LoVo (cell line): ENCODE measurements at places on chromosomes 2 and 18.

GRCh38 chr2:39937621-39938020, 158.6 kb upstream of the THUMPD2 start:
- DNase-seq, result no peak

DNA sequence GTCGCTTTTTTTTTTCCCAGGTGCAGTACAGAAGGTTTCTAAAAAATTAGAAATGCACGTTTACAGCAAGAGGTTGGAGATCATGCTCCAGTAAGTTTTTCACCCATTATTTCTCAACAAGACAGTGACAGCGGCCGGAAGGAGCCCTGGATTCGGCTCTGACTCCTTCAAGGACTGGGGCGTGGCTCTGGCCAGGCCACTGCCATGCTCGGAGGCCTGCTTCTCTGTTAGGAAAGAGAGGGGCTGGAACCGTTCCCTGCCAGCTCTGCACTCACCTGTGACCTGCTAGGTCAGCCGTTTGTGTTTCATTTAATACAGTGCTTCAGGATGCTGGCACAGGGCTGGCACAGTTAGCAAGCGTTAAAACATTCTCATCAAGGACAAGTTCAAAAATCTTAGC, 6.7 kb upstream of the IAH1 start:
- no peak for DNase-seq

GRCh38 chr2:86765310-86765695, 25.4 kb downstream of the CD8A start:
- no peak for DNase-seq

DNA sequence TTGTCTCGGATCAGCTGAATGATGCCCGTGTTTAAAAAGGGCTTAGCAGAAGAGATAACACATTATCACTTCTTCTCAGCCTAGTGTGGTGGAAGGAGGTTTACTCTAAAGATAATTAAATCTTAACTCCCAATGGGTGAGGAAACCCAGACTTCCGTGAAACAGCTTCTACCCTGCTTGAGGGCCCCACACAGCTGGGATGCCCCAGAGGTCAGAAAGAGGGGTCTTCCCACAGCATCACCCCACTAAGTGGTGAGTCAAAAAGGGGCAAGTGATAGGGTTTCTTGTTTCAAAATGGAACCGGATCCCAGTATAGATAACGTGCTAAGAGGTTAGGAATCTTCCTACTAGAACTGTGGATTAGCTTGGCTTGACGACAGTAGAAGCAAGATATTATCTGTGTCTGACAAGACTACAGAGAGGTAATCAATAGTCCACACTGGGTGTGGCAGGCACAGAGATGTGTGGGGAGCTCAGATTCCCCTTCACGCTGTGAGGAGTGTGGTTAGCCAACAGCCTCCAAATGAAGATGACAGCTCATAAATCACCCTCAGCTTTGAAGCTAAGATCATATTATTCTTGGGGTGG, 129.6 kb upstream of the COPS8 start:
- peak; percentile 4 for DNase-seq

- peak; percentile 70 for DNase-seq
These were observed 176.9 kb upstream of the MC4R start for GRCh38 chr18:60549338-60549960.

DNA sequence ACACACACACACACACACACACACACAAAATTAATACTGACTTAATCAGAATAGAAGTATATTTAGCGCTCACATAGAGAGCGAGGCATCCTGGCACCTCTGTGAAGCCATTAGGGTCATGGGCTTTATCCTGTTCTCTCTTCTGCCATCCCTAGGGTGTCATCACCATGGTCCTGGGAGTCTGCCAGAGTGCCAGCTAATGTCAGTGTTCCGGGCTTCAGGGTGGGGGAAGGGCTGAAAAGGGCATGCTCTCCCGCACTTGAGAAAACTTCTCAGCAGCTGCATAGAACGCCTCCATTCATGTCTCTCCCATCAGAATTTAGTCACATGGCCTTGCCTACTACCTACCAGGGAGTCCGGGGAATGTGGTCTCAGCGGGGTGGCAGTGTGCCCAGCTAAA, 19.7 kb upstream of the DYNC2LI1 start:
- no peak for DNase-seq

GRCh38 chr2:18566145-18566769, 5.8 kb upstream of the RDH14 start:
- DNase-seq, result no peak

GRCh38 chr2:152611458-152612231, 105.6 kb downstream of the PRPF40A start:
- no peak for DNase-seq

GRCh38 chr18:5646739-5647138, 102.9 kb upstream of the EPB41L3 start:
- DNase-seq, result no peak

- no peak for DNase-seq
These were observed 88.3 kb downstream of the AGAP1 start for GRCh38 chr2:235582081-235582686.

- DNase-seq, result no peak
These were observed 7.8 kb upstream of the TRABD2A start for GRCh38 chr2:84888401-84889276.

DNA sequence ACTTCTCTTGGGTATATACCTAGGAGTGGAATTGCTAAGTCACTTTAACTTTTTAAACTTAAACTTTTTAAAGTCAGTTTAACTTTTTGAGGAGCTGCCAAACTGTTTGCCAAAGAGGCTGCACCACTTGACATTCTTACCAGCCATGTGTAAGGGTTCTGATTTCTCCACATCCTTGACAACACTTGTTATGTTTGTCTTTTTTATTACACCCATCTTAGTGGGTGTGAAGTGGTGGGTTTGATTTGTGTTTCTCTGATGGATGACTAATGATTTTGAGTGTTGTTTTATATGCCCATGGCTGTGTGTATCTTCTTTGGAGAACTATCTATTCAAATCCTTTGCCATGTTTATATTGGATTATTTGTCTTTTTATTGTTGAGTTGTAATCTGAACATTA, 13.6 kb downstream of the ASAP2 start:
- DNase-seq, result no peak

DNA sequence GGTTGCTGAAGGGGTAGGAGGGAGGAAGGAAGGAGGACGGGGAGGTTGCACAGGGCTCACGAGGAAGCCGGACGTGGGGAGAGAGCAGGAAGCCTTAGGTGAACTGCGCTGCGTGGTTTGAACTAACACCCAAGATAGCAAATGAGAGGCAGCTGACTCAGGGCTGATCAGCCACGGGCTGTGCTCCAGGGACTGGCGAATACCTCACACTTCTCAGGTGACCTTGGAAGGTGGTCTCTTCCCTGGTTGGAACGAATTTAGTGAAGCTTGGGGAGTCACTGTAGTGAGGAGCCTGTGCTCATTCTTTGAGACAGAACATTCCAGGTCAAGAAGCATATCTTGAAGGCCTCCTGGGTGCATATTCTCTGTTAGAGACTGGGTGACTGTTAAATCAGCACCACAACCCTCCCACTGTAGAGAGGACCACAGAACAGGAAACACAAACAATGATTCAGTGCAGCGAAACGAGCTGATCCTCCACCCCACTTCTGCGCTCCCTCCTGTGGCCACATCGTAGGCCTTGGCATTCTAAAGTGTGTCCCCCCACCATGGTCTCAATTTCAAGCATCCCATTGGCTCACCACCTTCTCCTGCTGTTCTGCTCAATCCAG, 33.8 kb downstream of the TOGARAM2 start:
- DNase-seq, result no peak

GRCh38 chr2:237180987-237181386, 95.3 kb downstream of the COPS8 start:
- no peak for DNase-seq

GRCh38 chr18:23662309-23663263, at the start of gene ANKRD29:
Gene ANKRD29 (minus strand): TSS chr18:23662911. CDS start chr18:23662730, 181 bp downstream.
- peak; percentile 64 for DNase-seq

GRCh38 chr2:176584333-176584732, 315.1 kb downstream of the MTX2 start:
- peak; percentile 46 for DNase-seq

- DNase-seq, result no peak
These were observed 741.7 kb upstream of the CNTNAP5 start for GRCh38 chr2:123283431-123283830.

DNA sequence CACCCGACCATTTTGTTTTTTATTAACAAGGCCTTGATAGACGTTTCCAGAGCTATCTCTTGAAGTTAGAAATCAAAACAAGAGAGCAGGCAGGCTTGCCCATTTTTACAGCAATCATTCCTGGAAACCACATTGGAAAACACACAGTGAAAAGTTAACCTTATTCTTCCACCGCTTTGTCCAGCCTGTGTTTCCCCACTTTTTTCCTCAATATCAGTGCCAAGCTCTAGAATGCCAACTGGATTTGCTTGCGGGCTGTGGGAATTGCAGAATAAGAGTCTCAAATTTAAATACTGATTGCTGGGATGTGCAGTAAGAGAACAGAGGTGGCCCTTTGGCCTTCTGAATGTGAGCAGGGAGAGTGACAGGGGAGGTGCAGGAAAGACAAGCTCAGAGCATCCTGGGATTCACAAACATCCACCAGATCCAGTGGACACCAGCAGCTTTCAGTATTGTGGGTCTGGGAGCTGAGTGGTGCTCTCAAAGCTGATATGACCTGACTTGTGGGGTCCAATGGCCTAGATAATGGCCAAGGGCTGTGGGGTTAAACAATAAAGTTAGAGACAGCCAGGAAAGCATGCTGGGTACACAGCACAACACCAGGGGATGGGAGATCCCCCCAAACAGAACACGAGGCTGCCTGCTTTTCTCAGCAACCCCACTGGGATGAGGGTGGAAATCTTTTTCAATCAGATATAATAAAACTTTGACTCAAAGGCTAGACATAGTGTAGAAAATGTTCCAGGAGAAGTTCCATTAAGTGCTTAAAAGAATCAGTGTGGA, 15.5 kb downstream of the CYP1B1 start:
- no peak for DNase-seq

- no peak for DNase-seq
These were observed 66.7 kb upstream of the NT5C1B start for GRCh38 chr2:18656048-18656447.

GRCh38 chr18:30481871-30482270, 560.7 kb downstream of the DSC3 start:
- no peak for DNase-seq

GRCh38 chr2:178924817-178925216, 117.6 kb upstream of the TTN start:
- DNase-seq, result no peak

DNA sequence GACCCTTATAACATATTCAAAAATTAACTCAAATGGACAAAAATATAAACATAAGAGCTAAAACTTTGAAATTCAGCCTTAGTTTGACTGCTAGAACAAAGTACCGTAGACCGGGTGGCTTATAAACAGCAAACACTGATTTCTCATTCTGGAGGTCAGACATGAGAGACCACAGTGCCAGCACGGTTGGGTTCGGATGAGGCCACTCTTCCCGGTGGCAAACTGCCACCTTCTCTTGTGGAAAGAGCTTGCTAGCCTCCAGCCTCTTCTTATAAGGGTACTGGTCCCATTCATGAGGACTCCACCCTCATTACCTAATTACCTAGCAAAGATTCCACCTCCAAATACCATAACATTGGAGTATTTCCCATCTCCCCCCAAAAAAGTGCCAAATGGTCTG, 91.3 kb downstream of the FAM210A start:
- no peak for DNase-seq

GRCh38 chr2:15802657-15803542, 137.4 kb upstream of the MYCN start:
- no peak for DNase-seq

GRCh38 chr2:8609357-8609811, 72.5 kb upstream of the ID2 start:
- DNase-seq, result peak; percentile 88

DNA sequence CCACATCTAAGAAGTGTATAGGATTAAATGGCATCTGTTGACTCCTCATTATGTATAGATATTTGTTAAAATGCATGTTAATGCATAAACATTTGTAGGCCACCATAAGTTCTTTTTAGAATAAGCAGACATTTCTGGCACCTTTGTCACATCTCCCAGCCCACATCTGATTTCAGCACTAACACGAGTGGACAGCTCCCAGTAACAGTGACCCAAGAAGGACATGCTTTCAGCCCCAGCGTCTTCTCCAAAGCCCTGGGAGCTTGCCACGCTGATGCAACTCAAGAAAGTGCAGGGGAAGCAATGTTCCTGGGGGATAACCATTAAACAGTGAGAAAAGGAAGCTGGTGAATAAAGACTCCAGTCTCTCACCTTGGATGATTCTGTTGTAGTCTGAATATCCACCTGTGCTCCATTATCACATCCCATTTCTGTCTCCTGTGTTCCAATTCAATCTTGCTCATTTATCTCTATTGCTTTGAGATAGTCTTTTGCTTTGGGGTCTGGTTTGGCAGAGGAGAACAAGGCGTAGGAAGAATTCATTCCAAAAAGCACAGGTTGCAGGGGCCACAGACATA, 182.6 kb upstream of the THSD7B start:
- DNase-seq, result no peak

GRCh38 chr2:7899923-7900322, 781.9 kb upstream of the ID2 start:
- no peak for DNase-seq

GRCh38 chr18:48215876-48216638, 193.1 kb downstream of the ZBTB7C start:
- DNase-seq, result no peak

- no peak for DNase-seq
These were observed 57.3 kb upstream of the MBOAT2 start for GRCh38 chr2:9060819-9061218.

- DNase-seq, result no peak
These were observed 8.4 kb downstream of the POLR1A start for GRCh38 chr2:86097114-86097896.

DNA sequence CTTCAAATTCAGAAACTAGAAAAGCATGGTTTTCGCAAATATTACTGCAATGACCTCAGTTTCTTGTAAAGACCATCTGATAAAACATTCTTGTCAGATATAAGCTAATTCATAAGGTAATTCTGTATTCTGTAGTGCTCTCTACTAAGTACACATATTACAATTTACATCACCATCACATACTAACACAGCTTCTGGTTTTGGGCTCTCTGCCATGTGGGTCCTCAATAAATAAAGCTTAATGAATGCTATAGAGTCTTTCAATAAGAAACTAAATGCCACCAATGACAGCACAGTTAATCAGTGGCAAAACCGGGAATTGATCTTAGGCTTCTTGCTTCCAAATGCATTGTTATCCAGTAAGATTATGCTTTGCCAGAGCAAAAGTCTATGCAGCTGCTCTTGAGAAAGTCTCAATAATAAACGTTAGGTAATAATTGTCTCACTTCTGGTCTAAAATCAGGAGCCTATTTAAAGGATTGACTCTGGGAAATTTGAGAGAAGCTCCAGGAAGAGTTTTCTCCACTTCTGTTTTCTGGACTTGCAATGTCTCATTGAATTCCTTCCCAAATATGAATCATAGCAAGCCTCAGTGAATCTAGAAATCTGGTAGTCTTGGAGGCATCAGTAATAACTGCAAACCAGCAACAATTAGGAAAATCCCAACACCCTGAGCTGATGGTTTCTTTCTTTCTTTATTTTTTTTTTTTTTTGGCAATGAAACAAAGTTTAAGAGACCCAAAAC, 67.9 kb upstream of the RAPGEF4 start:
- DNase-seq, result no peak

- DNase-seq, result no peak
These were observed 216.4 kb downstream of the STK39 start for GRCh38 chr2:168030862-168031624.
